Stimulated activated CD4-positive, alpha-beta T cell treated with anti-CD3 and anti-CD28 coated beads, Interleukin-15, amount 100 ng/mL, for 1 hour (primary cell): ENCODE measurements at places on chromosomes 7 and 10.

DNA sequence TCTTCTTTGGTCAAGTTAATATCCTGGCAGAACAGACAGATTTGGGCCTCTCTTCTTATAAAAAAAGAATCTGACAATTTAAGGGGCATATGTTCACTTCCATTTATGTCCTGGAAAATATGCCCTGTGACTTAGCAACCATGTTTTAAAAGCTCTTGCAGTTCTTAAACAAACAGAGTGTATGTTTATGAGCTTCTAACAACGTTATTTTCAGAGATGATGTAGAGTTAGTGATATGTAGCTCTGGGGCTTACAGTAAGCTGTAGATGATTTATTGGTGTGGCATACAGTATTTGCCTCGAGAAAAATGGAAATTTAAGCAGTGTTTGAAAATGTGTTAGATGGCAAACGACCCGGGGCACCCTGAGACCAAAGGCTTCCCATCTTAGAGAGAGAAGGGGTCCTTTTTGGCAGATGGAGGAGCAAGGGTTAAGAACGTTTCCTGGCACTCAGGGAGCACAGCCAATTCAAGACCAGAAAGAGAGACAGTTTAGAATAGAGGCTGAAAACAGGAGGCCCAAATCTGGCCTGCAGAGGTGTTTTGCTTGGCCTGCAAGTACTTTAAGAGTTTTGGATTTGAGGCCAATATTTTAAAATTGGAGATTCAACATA, 397.5 kb downstream of the KCNMA1 start:
- no peak for DNase-seq

GRCh38 chr10:49552277-49552676, 13.4 kb upstream of the ERCC6 start:
- no peak for DNase-seq

- DNase-seq, result no peak
Observed at GRCh38 chr7:9937944-9938631, 1035.6 kb upstream of the PHF14 start.

DNA sequence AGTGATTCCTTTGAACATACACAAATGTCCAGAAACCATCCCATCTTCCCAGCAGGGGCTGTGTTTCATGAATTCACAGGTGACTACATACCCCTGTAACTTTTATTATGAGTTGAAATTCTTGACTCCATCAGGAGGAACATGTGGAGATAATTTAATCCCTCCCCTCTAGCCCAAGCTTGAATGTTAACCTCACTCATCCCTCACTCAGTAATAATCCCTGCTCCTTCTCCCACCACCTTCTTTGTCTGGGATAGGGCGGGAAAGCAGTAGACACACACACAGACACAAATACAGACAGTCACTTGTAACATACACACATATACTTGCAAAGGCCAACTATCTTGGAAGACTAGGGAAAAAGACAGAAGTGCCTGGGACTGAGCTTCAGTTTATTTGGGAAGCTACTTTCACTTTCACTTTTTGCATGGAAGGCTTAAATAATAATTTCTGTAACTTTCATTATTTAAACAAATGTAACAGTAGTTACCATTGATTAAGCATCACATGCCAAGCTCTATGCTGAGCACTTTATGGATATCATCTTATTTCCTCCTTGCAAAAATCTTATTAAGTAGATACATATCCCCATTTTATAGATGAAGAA, 7.3 kb downstream of the AASS start:
- DNase-seq, result no peak

DNA sequence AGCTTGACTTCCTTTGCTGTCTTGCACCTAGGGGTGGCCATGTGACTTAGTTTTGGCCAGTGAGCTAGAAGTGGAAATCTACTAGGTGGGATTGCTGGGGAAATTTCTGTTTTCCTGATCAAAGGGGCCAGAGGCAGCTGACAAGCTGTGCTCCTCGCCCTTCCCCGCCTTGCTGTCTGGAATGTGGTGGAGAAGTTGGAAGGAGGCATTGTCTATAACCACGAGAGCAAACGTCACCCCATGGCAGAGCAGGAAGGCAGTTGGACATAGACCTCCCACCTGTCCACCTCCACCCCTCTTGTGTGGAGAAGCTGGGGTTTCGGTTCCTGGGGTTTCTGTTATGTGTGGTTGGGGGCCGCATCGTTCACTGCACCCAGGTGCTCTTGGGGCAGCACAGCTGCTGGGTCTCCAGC, 7.3 kb downstream of the SFRP5 start:
- no peak for DNase-seq

- no peak for DNase-seq
Observed at GRCh38 chr7:56199639-56200038, 83.4 kb upstream of the NUPR2 start.

- no peak for DNase-seq
Observed at GRCh38 chr10:37067576-37067975, 57.8 kb upstream of the ANKRD30A start.

DNA sequence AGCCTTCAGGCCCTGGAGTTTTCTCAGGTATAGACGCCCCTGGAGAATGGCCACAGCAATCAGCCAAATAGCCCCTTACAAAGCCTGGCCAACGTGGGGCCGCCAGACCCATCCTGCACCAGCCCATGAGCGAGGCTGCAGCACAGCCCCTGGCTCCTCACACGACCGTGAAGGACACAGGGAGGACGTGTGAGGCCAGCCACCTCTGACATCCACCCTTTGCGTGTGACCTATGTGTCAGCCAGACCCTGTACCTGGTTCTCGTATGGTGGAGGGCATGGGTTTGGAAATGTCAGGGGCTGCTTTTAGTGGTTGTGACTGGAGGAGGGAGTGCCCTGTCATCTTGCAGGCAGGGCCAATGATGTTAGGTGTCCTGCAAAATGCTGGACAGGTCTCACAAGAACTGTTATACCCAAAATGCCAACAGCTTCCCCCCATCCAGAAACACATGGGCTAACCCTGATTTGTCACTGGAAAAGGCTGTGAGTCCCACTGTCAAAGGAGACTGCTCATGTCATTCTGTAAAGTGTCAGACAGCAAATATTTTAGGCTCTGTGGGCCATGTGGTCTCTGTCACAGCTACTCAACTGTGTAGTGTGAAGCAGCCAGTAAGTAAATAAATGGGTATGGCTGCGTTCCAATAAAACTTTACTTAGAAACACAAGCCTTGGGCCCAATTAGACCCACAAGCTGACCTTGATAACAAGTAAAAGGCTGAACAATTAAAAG, 30.0 kb downstream of the NOD1 start:
- no peak for DNase-seq

- no peak for DNase-seq
Observed at GRCh38 chr10:24455447-24455846, 246.5 kb downstream of the KIAA1217 start.

- no peak for DNase-seq
Observed at GRCh38 chr10:34956756-34957155, 133.4 kb downstream of the CUL2 start.

DNA sequence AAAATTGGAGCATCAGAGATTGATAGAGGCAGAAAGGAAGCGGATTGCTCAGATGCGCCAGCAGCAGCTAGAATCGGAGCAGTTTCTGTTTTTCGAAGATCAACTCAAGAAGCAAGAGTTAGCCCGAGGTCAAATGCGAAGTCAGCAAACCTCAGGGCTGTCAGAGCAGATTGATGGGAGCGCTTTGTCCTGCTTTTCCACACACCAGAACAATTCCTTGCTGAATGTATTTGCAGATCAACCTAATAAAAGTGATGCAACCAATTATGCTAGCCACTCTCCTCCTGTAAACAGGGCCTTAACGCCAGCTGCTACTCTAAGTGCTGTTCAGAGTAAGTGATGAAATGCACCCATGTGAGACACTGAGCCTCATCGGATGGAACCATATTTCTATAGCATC, 33.1 kb downstream of the STAMBPL1 start:
- DNase-seq, result no peak

GRCh38 chr7:136078630-136079029, 101.5 kb upstream of the MTPN start:
- DNase-seq, result no peak

- DNase-seq, result no peak
Observed at GRCh38 chr10:16583382-16583781, 61.7 kb upstream of the C1QL3 start.

- no peak for DNase-seq
Observed at GRCh38 chr7:109354000-109354399, 784.3 kb downstream of the DNAJB9 start.

DNA sequence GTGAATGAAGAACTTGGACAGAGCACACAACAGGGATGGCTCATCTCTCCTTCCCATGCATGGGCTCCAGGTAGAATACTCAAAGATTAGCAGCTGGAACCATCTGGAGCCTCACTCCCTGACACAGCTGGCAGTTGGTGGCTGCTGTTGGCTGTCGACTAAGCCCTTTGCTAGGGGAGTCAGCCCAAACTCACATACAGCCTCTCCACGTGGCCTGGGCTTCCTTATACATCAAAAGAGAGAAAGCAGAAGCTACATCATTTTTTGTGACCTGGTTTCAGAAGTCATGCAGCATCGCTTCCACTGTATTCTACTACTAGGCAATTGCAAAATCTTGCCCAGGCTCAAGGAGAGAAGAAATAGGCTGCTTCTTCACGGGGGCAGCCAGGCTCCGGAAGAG, 24.4 kb downstream of the ASNS start:
- DNase-seq, result no peak

DNA sequence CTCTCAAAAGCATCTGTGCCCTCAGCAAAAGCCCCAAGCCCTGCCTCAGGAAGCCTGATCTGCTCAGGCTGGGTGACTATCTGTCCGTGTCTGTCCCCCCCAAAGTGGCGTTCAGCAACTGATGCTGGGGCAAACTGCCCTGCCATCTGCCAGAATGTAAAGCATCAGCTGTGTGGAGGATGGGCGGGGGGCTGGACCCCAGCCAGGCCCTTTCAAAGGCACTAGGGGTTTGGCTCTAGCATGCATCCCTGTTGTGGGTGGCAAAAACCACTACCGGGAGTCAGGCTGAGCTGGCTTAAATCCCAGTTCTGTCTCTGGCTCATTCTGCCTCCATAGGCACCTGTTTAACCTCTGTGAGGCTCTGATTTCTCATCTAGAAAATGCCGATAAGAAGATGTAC, 35.5 kb downstream of the GPRIN2 start:
- DNase-seq, result no peak

DNA sequence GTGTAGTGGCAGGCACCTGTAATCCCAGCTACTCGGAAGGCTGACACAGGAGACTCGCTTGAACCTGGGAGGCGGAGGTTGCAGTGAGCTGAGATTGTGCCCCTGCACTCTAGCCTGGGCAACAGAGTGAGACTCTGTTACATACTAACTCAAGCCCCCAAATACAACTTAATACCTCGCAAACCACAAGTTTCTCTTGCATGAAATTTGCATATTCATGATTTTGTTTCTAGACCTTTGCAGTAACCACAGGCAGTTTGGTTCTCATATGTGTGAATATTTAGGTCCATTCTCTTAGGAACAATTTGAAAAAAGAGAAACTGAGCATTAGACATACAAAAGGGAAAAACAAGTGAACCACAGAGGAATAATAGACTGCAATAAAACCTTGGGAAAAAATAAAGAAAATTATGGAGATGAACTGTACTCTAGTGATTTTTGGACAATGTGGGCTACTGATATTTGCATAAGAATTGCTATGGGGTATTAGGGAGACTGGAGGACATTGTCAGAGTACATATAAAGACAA, 77.0 kb downstream of the ZNF277 start:
- no peak for DNase-seq

DNA sequence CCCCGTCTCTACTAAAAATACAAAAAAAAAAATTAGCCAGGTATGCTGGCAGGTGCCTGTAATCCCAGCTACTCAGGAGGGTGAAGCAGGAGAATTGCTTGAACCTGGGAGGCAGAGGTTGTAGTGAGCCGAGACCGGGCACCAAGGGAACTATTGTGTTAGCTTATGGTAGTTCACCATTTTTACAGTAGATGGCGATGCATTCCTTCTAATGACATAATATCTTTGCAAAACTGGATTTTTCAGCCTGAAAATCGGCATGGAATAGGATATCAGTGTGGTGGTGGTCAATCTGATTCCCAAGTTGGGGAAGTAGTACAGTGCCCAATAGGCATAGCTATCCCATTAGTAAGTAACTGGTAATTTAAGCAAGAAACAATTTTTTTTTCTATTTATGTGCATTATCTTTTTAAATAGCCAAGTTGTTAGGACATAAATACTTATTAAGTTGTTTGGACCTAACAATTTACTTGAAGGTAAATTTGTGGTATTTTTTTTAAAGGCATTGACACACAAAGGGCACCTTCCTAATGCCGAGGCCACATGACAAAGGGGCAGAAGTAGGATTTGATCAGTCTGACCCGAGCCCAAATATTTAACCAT, 17.6 kb upstream of the IMPDH1 start:
- no peak for DNase-seq

DNA sequence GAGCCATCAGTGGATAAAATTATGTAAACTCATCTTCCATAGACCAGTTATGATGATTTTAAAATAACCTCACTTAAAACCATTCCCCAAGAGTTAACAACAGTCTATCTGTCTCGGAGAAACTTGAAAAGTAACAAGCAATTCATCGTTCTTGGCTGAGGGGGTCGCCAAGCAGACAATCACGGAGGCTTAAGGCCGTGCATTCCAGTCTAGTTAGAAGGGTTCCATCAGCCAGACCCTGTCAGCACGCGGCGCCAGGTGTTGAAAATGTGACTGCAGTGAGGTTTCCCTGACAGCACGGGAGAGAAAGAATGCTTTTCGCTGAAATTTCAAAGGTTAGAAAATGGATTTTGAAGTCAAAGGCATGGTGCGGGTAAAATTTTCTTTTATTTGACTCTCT, 1025.0 kb upstream of the CELF2 start:
- DNase-seq, result no peak

- DNase-seq, result no peak
Observed at GRCh38 chr7:154783281-154783909, 219.5 kb downstream of the PAXIP1 start.

DNA sequence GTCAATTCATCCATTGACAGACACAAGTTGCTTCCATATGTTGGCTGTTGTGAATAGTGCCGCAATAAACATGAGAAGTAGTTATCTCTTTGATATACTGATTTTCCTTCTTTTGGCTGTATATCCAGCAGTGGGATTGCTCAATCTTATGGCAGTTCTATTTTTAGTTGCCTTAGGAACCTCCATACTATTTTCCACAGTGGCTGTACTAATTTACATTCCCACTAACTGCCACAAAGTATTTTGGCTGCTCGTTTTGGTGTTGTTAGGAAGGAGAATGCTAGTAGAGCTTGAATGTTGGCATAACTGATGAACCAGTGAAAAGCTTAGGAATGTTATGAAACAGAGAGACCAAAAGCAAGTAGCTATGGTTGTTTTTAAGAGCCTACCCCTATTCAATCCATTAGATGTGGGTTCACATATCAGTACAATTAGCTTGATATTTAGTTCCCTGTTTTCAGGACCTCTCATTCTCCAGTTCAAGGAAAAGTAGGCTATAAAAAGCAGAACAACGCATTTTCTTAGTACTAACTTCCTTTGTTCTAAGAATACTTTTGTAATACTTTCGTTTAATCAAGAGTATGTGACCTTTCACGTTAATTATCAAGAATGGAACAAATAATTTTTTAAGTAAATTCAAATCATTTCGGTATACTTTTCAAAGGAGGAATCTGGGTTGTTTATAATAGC, 100.3 kb downstream of the FAS start:
- no peak for DNase-seq
